ENCODE measurements at places on chromosomes 3 and 15.
A peak's percentile ranks its signal among the peaks of the same experiment; 100 is the strongest.

DNA sequence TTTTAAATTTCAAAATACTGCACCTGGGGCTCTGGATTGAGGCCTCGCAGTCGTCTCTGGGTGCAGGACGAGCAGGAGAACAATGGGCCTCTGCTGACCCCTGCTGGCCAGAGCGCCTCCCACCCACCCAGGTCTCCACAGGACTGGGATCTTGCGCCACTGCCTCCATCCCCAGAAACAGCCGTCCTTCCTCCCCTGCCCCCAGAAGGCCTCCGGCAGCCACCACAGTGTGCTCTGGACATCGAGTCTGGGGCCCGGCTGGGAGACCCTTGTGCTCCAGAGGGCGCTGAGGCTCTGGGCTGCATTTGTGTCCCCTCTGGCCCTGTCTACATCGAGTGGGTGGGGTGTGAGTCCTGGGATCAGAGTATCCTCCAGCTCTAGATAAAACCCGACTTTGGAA is 6.7 kb upstream of the ACSBG1 start:
- DNase-seq: peak; percentile 32

DNA sequence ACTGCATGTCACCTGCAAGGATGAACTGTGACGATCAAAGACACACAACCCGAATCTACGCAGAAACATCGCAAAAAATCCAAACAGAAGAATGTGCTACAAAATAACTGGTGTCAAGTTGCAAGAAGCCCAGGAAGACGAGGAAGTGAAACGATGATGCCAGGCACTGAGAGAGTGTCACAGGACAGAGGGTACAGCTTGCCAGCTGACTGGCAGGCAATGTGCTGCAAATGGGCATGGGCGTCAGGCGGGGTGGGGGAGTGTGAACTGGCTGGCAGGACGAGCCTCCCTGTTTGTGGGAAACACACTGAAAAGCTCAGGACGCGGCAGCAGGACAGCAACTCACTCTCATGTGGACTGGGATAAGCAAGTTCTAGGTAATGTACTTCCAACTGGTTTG is 28.9 kb upstream of the OCA2 start:
- no peak for DNase-seq

GRCh38 chr3:71621825-71622537 is 38.5 kb upstream of the FOXP1 start:
- DNase-seq: no peak

DNA sequence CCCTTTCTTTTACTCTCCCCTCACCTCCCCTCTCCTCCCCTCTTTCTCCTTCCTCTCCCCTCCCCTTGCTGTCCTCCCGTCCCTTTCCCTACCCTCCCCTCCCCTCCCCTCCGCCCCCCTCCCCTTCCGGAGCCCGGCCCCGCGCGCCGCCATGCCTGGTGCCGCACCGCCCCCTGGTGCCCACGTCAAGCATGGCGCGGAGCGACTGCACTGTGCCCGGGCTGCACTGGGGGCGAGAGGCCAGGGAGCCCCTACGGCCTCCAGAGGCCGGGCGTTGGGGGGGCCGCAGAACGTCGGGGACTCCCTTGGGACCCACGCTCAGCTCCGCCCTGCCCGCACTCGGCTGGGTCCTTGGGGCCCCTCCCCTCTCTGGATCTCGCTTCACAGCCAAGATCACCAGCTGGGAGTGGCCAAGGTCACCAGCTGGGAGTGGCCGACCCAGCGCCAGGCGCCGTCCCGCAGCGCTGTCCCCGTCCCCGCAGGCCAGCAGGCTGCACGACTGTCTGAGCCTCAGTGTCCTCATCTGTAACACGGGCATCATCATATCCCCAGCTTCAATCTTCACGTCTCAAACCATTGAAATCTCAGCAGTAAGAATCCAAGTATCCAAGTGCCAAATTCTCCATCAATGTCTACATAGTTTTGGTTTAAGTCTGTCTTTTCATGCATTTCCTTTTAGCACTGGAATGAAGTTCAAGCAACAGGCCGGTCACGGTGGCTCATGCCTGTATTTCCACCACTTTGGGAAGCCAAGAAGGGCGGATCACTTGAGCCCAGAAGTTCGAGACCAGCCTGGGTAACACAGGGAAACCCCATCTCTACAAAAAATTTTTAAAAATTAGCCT is 42.5 kb downstream of the TPRA1 start:
- DNase-seq: peak; percentile 30

GRCh38 chr3:79994397-79994796 is 226.6 kb upstream of the ROBO1 start:
- DNase-seq: no peak

GRCh38 chr15:39998511-39999077 is 40.4 kb downstream of the SRP14 start:
- no peak for DNase-seq

GRCh38 chr15:64480891-64481290 is 20.5 kb downstream of the ZNF609 start:
- DNase-seq: no peak

DNA sequence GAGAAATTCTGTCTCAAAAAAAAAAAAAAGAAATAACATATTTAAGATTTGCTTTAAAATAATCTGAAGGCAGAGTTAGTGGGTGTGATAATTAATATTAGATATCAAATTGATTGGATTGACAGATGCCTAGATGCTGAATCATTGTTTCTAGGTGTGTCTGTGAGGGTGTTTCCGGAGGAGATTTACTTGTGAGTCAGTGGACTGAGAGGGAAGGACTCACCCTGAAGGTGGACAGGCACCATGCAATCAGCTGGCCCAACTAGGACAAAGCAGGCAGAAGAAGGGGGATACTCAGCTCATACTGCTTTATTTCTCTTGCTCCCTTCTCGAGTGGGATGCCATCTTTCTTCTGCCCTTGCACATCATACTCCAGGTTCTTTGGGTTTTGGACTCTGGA is 16.7 kb upstream of the RPL24 start:
- DNase-seq: peak; percentile 54
